ENCODE measurements at places on chromosomes 12 and 14. TPM values are rescaled to one million over a fixed set of nuclear protein-coding genes. Genes with fewer than 3 reads are reported as not detected.

Gene WNT1
- total RNA-seq, result not detected

Gene TAS2R8
- not detected for total RNA-seq

Gene NDUFA9
- total RNA-seq, result 42.6 TPM

Gene GPR84
- not detected for total RNA-seq

Gene CEBPE
- total RNA-seq, result not detected

Gene SLCO1A2
- total RNA-seq, result not detected

Gene PRH2
- total RNA-seq, result not detected

Gene ZNF268
- 28.6 TPM for total RNA-seq

Gene ASIC1
- total RNA-seq, result 1.8 TPM

Gene RNASE3
- not detected for total RNA-seq

Gene DAO
- not detected for total RNA-seq

Gene AKAP6
- 10.9 TPM for total RNA-seq

Gene KERA
- total RNA-seq, result not detected

Gene ANO2
- total RNA-seq, result not detected

Gene TRIM9
- total RNA-seq, result 0.50 TPM

Gene TMEM132C
- under 0.01 TPM for total RNA-seq

Gene SERPINA6
- total RNA-seq, result not detected

Gene FGF23
- total RNA-seq, result not detected

Gene TEX52
- not detected for total RNA-seq

Gene WBP11
- total RNA-seq, result 10.6 TPM

Gene BICD1
- 10.0 TPM for total RNA-seq

Gene KSR2
- not detected for total RNA-seq

Gene PTPN6
- 0.26 TPM for total RNA-seq

Gene EMP1
- total RNA-seq, result 53.5 TPM

Gene SOAT2
- not detected for total RNA-seq

Gene RFX4
- total RNA-seq, result not detected

Gene MYH7
- total RNA-seq, result not detected

Gene KRT80
- 0.17 TPM for total RNA-seq

Gene PTMS
- 29.5 TPM for total RNA-seq

Gene CELA1
- total RNA-seq, result not detected

Gene GPX2
- not detected for total RNA-seq

All from fibroblast of lung (primary cell).